ENCODE measurements at places on chromosomes 12 and 14.

DNA sequence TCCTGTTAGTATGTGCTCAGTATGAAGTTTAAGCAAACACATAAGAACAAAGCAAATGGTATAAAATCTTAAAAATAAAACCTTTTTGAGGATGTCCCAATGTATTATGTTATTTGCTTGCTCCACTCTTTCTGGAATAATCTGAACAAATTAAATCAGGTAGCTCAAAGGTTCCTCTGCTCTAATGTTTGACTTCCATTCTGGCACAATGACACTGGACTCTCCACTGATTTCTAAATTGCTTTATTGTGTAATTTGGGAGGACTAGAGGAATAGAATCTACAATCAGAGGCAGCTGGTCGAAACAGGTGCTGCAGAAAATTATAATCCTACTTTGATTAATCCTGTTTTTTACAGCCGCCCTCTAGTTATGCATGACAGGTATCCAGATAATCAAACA, 523.7 kb upstream of the FOXG1 start:
- no peak for DNase-seq

- DNase-seq = no peak
Measured at GRCh38 chr12:592024-592505, 71.2 kb downstream of the NINJ2 start.

DNA sequence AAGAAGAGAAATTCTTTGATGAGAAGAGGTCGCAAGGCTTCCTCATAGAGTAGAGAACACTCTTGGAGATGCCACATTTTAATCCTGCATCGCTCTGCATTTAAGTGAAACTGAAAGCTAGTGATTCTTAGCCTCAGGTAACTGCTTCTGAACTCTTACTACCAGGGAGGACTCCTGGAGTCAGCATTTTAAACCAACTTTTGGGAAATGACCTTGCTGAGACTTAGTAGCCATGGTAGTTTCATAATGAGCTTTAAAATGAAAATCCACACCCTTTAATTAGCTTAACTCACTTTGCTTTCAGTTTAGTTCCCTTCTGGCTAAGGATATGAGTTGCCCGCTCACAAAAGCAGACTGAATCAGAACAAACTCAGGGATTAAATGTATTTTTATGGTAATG, 80.3 kb downstream of the SYNE2 start:
- DNase-seq = no peak

- no peak for DNase-seq
Measured at GRCh38 chr14:55938249-55938791, 179.9 kb upstream of the PELI2 start.

DNA sequence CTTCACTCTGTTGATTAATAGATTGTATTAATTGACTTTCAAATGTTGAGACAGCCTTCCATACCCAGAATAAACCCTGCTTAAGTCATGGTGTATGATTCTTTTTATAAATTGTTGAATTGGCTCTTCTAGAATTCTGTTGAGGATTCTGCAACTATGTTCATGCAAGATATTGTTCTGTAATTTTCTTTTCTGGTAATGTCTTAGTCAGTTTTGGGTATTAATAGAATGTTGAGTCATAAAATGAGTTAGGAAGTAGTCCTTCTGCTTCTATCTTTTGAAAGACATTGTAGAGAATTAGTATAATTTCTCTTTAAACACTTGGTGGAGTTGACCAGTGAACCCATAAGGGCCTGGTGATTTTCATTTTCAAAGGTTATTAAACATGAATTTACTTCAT, 958.9 kb downstream of the LRFN5 start:
- DNase-seq = no peak

DNA sequence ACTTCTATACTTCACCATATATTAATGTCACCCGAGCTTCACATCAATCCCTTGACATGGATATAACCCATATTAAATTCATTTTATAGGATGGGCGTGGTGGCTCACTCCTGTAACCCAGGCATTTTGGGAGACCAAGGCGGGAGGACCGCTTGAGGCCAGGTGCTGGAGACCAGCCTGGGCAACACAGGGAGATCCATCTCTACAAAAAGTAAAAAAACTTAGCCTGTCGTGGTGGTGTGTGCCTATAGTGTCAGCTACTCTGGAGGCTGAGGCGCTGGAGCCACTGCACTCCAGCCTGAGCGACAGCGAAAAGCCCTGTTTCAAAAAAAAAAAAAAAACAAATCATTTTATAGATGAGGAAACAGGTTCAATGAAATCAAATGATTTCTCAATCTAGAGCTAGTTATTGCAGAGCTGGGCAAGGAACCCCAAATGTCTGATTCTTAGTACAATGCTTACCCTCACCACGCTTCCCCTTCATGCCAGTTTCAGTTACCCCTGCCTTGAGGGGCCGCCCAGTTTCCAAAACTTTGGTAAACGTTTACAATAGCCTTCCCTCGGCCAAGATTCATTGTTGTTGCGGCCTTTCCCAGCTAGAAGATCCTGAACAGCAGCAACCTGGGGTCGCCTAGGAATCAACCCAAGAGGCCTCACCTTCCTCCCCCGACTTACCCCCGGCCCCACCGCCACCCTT, 751 bp downstream of the PSMB5 start:
- no peak for DNase-seq

GRCh38 chr12:51471111-51471864, 46.7 kb downstream of the SLC4A8 start:
- DNase-seq = no peak

DNA sequence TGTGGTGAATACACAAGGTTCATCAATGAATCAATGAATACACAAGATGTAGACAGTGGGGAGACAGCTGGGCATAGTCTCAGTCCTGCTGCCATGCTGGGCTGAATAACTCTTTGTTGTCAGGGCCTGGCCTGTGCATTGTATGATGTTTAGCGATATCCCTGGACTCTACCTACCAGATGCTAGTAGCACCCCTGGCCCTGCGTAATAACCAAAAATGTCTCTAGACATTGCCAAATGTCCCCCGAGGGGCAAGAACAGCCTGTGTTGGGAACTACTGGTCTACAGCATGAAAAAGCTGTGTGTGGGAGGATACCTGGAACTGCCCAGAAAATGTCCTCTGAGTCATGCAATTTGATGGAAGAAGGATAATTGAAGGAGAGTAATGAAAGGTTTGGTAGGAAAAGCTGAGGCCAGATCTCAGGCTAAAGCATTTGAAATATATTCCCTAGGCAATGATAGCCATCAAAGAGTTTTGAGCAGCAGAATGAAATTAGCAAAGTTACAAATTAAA, 128.2 kb downstream of the TMEM30B start:
- DNase-seq = no peak

All from NCI-H2107 (cell line).